CD8-positive, alpha-beta T cell (primary cell): ENCODE measurements at places on chromosomes 3 and 15.

DNA sequence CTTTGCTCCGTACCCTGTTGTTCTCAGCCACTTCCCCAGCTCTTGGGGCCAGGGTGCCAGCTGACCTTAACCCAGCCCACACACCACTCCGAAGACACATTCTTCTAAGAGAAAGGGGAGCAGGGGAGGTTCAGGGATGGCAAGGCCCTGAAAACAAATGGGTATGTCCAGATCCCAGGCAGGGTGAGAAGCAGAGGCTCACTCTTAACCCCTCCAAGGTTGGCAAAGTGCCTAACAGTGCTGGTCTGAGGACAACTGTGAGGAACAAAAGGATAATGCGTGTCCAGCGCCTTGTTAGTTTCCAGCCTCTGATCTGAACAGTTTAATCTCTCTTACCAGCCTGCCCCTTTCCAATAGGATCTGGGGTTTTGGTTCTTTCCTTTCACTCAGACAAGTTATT is 1.5 kb downstream of the TMEM44 start:
- no peak for DNase-seq

- DNase-seq, result no peak
These were observed 72.7 kb downstream of the HMG20A start for GRCh38 chr15:77493324-77493907.

GRCh38 chr15:75843678-75844581 is 683 bp downstream of the UBE2Q2 start:
- DNase-seq, result peak; percentile 30

DNA sequence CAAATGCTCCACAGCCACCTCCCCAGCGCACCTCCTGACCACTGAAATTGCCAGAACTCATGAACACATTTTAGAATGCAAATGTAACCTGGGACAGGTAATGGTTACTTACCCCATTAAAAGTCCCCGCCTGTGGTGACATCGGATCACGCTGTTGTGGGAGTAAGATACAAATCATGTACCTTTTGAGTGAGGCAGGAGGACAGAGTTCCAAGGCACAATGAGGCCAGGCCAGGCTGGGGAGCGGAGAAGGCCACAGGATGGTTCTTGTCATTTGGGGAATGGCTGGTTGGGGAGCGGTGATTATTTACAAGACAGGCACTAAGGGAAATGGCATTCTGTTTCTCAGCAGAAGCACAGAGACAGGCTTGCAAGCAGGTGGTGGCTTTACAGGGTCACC is 490.0 kb downstream of the EDEM1 start:
- DNase-seq, result no peak

GRCh38 chr3:112170046-112170445 is 37.0 kb upstream of the GCSAM start:
- no peak for DNase-seq
